ENCODE measurements at places on chromosomes 12 and 14.

DNA sequence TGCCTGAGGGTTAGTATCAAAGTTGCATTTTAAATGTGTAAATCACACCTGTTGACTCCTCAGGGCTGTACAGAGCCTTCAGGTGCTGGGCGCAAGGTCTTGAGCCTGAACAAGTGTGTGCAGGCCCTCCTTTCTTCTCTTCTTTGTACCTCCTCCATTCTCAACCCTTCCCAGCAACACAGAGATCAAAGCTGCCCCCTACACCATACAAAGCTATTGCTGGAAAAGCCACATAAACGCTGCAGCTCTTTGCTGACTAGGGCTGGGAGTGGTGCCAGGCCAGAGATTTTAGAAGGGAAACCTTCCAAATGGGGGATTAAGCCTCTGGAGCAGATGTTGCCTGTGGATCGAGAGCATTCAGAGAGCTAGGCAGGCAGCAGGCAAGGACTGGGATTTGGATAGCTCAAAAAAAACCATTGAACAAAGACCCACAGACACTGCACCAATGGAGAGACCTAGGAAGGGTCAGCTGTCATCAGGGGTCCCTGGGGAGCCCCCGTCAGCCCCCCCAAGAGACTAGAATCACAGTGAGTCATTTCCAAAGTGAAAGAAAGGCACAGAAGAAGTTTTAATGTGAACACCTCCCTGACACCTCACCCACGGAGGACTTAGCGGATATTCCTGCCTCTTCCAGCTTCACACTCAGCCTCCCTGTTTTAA is 18.2 kb upstream of the SUSD6 start:
- peak; percentile 73 for DNase-seq

DNA sequence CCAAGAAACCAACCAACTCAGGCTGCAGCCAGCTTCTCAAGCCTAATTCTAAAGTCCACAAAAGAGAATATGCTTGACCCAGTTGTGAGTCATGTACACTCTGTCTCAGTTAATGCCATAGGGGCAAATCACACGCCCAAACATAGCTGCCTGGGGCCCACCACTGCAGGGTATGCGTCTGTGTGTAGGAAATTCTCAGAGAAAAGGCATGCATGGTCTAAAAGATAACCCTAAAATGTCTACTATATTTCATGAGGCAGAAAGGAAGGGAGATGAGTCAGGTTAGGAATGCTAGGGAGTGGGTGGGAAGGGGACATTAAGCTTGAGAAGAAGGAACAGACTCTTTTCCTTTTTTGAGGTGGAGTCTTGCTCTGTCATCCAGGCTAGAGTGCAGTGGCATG is 22.3 kb upstream of the SPTLC2 start:
- peak; percentile 51 for DNase-seq

DNA sequence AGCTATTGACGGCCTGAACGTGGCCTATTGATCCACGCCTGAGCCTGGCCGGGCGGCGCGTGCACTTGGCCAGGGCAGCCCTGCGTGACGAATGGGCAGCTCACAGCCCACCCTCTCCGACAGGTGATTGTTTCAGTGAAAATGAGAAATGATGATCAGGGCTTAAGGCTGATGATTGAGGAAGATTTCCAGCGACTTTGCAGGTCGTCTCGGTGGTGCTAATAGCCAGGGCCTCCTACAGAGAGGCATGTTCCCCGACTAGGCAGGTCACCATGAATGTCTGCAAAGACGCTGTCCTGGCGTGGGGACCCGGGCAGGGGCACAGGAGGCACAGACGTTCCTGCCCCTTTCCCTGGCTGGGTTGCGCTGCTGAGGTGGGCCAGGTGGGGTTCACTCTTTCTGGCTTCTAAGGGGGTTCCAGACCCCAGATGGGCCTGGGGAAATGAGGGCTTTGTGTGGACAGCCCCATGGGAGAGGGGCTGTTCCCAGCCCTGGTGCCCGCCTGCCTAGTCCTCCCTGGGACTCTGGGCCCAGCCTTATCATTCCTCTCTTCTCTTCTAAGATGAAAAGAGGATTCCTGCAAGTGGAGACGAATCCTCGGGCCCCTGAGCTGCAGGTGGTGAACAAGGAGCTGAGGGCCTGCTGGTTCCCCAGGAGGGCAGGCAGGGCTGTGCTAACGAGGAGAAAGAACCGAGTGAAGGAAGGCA is 157.4 kb downstream of the KIF26A start:
- no peak for DNase-seq

GRCh38 chr12:20370014-20370386 is 1.7 kb downstream of the PDE3A start:
- peak; percentile 34 for DNase-seq

DNA sequence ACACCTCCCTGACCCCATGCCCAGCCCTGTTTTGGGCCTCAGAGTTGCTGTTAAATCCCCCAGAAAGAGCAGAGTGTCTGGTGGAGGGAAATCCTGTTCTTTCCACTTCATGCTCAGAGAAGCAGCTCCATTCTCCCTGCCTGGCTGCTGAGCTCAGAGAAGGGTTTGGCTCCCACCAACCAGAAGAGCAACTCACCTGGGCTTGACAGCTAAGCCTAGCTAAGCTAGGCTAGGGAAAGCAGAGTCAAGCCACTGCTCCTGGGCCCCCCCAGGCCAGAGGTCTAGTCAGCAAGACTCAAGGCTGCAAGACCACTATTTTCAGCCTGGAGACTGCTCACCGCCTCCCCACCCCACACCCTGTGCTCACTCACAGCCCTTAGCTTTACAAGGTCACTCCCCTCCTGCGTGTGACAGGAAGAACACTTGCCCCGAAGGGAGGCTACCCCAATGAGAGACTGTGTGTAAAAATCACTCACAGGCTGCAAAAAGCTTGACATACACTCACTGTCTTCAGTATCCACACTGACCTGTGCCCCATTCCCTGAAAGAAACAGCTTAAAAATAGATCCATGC is 13.5 kb downstream of the GSC start:
- no peak for DNase-seq

DNA sequence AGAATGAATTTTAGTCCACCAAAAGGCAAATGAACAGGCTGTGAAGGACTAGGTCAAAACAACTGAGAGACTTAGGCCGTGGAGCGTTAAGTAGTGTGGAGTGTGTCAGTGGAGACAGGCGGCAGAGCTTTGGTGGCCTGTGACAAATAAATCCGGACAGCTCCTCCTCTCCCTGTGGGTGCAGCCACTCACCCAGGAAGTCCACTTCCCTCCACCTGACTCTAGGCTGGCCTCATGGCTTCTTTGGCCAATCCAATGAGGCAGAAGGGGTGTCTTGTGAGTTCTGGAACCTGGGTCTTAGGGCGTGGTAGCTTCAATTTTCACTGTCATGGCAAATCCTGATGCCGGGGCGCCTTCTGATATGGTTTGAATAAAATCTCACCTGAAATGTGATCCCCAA is 180.9 kb upstream of the C14orf180 start:
- DNase-seq: no peak

- DNase-seq: no peak
Measured at GRCh38 chr12:48796976-48797375, 8.1 kb upstream of the ADCY6 start.

DNA sequence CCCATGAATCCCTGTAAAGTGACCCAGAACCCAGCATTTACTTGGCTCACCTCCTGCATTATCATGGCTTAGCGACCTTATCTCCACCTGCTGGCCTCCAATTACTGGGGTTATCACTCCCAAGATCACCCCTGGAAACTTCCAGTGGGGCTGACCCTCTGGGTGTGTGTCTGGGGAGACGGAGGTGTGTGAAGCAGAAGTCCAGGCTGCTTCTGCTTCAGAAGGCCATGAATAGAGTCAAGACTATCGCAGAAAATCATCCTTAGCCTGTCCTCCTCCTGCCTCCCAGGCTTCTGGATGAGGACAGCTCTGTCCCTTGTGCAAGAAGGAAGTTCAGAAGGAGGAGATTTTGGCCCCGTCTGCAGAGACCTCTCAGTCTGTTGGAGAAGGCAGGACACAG is 408 bp upstream of the KRT72 start:
- DNase-seq: no peak

DNA sequence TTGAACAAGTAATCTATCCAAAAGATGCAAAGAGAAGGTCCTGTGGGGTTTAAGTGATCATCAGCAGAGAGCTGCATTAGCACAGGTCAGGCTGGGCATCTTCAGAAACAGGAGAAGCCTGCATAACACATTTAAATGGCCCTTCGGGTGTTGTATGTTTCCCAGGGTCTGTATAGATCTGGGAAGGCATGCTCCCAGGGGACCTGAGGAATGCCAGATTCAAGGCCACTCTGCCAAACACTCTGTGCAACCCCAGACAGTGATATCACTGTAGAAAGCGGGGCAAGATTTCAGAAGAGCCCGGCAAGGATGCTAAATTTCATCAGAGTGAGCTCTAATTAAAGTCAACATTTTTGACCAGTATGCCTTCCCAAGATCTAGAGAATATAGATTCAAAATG is 92.9 kb downstream of the ARMH4 start:
- DNase-seq: no peak

- no peak for DNase-seq
Measured at GRCh38 chr12:5377997-5378592, 53.8 kb upstream of the NTF3 start.

GRCh38 chr12:126157575-126157966 is 1092.3 kb downstream of the AACS start:
- DNase-seq: no peak

GRCh38 chr14:84298663-84299195 is 1231.2 kb upstream of the FLRT2 start:
- DNase-seq: no peak

DNA sequence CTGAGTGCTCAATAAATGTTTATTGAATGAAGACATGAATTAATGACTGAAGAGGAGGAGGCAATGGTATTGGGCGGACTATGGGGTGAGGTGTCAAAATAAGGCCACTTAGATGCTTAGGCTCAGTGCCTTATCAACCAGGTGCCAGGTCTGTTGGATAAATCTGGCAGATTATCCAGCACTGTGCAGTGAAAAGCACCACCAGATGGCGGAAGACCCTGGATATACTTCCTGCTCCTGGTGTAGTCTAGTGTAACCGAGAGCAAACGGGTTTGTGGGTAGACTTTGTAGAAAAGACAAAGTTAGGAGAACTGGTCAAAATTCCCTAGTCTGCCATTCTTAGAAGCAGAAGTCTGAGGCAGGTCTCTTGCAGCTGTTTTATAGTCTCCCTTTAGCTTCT is 306.3 kb downstream of the ATP23 start:
- no peak for DNase-seq

DNA sequence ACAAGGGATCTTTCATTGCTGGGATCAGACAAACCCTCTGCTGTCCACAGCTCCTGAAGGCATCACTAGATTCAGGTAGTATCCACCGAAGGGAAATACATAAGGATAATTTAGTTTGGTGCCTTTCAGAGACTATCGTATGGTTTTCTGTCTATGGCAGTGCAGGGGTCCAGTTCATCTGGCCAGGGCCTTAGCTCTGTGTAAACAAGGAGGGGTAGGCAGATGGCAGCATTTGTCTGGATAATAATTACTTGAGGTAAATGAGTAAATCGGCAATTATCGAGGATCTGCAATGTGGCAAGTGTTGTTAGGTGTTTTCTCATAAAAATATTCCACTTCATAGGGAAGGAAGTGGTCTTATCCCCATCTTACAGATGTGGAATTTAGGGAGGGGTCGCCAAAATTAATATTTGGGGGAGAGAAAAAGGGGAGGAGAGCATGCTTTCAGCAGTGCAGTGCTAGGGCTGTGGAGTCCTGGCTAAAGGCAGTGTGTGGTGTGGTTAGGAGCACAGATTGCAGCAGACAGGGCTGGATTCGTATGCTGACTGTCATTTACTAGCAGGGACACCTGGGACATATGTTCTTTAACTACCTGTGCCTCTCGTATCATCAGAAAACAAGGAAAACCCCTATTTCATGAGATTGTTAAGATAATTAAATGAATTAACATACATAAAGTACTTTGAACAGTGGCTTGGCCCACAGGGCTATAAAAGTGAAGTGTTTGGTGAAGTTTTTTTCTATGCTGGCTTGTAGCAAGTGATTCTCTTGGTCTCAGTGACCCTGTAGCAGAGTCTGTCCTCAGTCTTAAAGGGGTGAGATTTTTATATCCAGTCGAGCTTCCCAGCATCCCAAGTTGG is 27.1 kb downstream of the RASSF8 start:
- no peak for DNase-seq

DNA sequence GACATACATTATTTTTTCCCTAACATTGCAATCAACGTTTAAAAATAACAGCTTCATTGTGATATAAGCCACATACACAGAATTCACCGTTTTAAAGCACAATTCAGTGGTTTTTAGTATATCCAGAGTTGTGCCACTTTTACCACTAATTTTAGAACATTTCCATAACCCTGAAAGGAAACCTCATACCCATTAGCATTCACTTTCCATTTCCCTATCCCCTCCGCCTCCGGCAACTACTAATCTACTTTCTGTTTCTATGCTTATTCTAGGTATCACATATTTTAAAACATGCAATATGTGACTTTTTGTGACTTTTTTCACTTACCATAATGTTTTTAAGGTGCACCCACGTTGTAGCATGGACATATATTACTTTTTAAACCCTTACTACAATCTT is 55.6 kb upstream of the ISM2 start:
- DNase-seq: no peak

- DNase-seq: peak; percentile 20
Measured at GRCh38 chr12:89840162-89840922, 131.7 kb upstream of the ATP2B1 start.

GRCh38 chr12:15496738-15497137 is 174.4 kb downstream of the PTPRO start:
- no peak for DNase-seq

GRCh38 chr12:25979059-25979458 is 20.6 kb downstream of the RASSF8 start:
- DNase-seq: no peak

GRCh38 chr14:93929657-93930056 is 2.5 kb downstream of the FAM181A start:
- DNase-seq: no peak

DNA sequence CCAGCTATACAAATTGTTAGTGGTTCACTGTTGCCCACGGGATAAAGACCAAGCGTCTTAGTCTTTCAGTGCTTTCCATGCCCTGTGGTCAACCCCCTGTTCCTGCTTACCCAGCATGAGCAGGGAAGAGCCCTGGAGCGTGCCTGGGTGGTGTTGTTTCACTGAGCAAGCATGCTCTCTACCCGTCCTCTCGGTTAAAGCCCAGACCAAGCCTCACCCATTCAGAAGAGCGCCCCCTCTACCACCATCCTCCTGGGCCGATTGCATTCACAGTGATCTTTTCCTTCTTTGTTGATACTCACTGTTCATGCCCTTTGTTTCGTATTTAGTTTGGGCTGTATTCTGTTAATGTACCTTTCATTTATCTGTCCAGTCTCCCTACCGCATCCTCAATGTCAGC is 25.1 kb downstream of the DYRK4 start:
- no peak for DNase-seq

GRCh38 chr12:76633415-76633814 is 73.8 kb upstream of the OSBPL8 start:
- DNase-seq: no peak

GRCh38 chr12:94433744-94434143 is 25.9 kb downstream of the CEP83 start:
- DNase-seq: peak; percentile 31

DNA sequence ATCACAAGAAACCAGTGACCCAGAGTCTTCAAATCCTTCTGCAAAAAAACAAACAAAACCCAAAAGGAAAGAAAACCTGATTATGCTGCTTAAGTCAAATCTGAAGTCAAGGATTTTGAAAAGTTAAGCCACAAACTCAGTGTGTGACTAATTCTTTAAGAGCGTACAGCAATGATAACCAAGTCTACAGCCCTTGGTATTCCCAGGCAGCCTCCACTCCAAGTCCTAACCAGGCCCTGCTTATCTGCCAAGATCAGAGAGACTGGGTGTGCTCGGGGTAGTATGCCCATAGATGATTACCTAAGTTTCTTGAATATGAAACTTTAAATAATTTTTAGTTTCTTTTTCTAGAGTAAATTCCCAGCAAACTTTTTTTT is 13.1 kb downstream of the PGAM5 start:
- peak; percentile 42 for DNase-seq

Data from fibroblast of pulmonary artery (primary cell).